MG63 (cell line): ENCODE measurements at places on chromosomes 3 and 15.

DNA sequence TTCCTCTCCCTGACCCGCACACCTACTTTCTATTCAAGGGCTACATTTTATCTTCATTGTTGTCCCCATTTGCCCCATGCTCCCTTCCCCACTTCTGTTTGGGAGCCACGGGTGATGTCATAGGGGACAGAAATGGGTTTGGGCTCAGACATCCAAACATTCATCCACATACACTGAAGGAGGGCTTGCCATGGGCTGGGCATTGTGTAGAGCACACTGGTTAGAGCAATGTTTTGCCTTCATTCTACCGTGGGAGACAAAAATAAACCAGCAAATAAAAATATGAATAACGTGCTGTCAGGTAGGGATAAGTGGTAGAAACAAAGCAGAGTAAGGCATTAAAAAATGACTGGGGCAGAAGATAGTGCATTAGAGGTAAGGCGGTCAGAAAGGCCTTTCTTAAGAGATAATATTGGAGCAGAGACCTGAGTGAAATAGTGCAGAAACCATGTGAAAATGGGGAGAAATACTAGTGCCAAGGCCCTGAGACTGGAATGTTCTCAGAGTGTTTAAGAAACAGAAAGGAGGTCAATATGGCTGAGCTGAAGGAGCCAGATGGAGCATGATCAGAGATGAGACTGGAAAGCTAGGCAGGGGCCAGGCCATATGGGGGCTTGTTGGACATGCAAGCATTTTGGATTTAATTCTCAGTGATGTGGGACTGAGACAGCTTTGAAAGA is 40.9 kb upstream of the CLSTN2 start:
- DNase-seq: no peak

DNA sequence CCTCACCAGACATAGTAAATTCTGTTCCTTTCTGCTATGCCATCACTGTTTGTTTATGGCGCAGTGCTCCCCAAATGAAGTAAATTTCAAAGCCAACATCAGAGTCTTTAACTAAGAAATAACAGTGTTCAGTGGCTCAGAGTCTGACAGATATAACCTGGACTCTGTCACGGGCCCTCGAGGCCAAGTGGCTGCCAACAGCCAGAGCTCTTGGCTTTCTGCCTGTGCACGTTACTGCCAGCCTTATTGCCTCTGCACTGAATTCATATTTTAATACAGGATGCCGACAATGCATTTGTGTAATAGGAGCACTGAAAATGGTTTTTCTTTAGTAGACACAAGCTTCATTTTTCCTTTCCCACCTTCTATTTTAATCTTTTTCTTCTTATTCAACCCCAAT is 219.9 kb downstream of the NLGN1 start:
- peak; percentile 18 for DNase-seq

DNA sequence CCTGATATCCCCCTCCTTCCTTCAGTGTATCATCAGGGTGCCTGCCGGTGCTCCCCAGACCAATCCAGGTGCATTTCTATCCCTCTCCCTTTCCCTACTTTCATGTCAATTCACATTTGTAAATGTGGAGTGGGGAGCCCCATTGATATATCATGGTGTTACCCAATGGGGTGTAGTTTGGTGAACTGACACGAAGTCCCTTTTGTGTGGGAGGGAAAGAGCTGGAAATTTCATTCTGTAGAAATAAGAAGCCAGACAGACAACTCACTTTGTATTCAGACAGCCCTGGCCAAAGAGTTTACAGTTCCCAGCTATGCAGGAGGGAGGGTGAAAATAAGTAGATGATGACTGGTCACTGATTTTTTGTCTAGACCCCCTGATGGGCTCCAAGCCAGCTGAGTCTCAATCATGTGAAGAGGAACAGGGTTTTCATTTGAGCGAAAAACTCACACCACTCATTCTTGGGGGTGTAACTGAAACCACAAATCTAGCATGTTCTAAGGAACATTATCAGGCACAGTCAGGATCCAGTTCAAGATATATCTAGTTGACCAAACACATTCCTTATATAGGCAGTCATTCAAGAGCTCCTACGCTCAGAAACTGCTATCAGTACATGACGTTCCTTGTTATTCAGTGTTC is 58.9 kb downstream of the LMCD1 start:
- DNase-seq: no peak

DNA sequence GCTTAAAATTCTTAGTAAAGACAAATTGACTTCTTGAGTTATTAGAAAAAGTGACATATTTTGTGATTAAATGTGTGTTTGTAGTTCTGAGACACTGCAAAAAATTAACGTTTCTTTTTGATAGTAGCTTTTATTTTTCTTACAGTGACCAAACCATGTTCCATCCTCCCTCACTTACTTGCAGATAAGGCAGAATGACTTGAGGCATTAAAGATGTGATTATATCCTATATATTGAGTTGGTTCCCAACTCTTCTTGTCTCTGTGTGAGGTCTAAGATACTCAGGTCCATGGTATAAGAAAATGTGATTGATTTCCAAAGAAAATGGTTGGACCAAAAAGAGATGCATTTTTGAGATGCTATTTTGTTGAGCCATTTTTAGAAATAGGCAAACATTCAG is 238.3 kb upstream of the NR2F2 start:
- no peak for DNase-seq
